K562 (cell line): ENCODE measurements at places on chromosomes 6 and 20. TPM values are rescaled to one million over a fixed set of nuclear protein-coding genes. Genes with fewer than 3 reads are reported as not detected.

DSN1 gene
- total RNA-seq: 22.6 and 23.3 TPM in 2 replicates

SLC24A3 gene
- total RNA-seq: not detected in 2 replicates

HRH3 gene
- total RNA-seq: not detected in 2 replicates

CRISP3 gene
- 0.29 and 0.31 TPM in 2 replicates for total RNA-seq

TAAR9 gene
- not detected in 2 replicates for total RNA-seq

APOM gene
- 9.7 and 10.1 TPM in 2 replicates for total RNA-seq
